ENCODE measurements at places on chromosomes 2 and 18.

- DNase-seq = no peak
Measured at GRCh38 chr2:216942465-216942864, 82.6 kb upstream of the TNP1 start.

- no peak for DNase-seq
Measured at GRCh38 chr2:40668425-40668824, 216.5 kb upstream of the SLC8A1 start.

GRCh38 chr18:68721681-68722583, 7.0 kb upstream of the TMX3 start:
- DNase-seq = no peak

DNA sequence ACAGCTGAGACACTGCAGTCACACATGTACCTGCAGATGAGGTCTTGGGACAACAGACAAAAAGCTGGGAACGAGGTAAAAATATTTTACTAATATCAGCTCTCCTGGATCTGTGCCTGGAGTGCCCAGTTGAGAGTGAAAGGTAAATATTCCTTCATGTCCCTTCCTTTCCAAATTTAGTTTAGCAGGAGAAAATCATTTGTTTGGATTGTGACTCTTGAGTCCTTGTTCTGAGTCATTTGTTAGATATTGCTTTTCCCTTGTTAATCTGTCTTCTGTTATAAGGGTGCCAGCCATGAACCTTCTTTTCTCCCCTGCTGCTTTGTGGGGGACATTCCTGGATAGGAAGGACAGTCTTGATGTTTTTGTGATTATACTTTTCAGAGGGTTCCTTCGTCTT, 329.2 kb downstream of the DSC3 start:
- no peak for DNase-seq

- DNase-seq = no peak
Measured at GRCh38 chr2:172929644-172930043, 146.0 kb upstream of the MAP3K20 start.

DNA sequence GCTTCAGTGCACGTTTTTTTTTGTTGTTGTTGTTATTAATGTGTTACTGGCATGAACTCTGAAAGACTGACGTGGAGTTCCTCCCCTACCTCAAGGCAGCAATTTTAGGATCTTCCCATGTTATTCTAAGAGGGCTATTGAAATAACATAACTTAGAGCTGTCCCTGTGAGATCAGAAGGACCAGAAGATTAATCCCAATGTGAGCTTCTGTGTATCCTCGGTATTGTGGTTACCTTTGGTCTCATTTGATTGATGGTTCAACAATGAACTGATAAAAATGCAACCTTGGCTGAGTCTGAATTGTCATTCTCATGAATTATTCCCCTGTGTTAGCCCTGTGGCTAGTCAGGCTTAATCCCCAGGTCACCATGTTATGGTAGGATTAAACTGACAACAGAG, 394.1 kb downstream of the TRIB2 start:
- DNase-seq = no peak

DNA sequence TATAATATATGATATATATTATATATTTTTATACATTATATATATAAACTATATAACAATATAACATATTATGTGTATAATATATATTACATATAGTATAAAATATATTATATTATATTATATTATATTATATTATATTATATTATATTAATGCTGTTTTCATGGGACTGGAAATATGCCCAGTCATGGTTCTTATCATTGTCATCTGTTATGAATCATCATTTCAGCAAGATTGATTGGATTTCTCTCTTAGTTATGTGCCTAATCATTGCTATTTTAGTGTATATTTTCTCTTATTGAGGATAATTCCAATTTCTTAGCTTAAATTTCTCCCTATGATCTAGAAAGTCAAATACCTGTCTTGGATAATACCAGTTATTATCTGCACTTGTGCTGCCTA, 617.8 kb downstream of the TRIB2 start:
- DNase-seq = no peak
